ENCODE measurements at places on chromosomes 12 and 14.

DNA sequence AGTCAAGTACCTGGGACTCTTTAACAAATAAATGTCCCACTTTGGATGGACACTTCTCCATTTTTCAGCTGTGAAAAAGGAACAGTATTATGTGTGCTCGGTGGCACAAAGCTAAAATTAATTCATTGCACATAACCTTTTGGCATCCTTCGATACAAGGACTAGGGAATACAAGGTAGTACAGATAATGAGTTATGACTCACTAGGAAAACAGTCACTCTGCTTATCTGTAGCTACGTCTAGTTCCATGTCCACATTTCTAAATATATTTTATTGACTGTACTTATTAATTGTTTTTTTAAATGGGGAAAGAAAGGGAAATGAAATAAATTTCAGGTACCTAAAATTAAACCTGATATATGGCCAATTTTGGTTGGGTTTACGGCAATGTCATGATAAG lies 35.2 kb upstream of the RIC8B start:
- no peak for DNase-seq

DNA sequence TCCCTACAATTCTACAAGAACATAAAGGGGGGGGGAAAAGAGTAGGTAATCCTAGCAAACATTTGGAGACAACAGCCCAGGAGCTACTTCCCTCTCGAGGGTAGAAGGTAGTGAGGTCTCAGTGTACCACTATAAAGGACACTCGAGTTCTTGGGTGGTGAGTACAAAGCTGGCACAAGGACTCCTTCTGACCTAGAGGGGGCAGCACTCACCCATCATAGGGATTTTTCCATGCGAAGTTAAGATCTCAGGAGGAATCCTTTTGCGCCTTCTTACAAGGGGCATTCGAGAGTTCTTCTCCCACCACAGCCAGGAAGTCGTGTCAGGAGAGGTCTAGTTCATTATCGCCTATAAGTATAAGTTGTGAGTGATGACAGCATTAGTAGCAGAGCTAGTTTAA lies 200.2 kb upstream of the RBM19 start:
- no peak for DNase-seq

GRCh38 chr12:104475271-104475670 lies 18.5 kb downstream of the CHST11 start:
- DNase-seq, result no peak

- DNase-seq, result no peak
Observed at GRCh38 chr14:41476526-41476925, 130.2 kb upstream of the LRFN5 start.
